ENCODE measurements at places on chromosomes 7 and 10.

DNA sequence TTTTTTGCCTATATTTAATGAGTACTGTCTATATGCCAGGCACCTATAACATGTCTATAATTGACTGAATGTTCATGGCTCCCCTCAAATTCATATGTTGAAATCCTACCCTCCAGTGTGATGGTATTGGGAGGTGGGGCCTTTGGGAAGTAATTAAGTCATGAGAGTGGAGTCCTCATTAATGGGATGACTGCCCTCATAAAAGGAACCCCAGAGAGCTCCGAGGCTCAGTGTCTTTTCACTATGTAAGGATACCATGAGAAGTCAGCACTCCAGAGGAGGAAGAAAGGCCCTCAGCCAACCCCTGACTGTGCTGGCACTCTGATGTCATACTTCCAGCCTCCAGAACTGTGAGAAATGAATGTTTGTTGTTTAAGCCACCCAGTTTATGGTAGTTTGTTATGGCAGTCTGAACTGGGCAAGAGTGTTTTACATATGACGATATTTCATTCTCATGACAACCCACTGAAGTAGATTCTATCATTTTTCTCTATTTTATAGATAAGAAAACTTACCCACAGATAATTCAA is 61.1 kb upstream of the PCGF5 start:
- no peak for ATAC-seq

DNA sequence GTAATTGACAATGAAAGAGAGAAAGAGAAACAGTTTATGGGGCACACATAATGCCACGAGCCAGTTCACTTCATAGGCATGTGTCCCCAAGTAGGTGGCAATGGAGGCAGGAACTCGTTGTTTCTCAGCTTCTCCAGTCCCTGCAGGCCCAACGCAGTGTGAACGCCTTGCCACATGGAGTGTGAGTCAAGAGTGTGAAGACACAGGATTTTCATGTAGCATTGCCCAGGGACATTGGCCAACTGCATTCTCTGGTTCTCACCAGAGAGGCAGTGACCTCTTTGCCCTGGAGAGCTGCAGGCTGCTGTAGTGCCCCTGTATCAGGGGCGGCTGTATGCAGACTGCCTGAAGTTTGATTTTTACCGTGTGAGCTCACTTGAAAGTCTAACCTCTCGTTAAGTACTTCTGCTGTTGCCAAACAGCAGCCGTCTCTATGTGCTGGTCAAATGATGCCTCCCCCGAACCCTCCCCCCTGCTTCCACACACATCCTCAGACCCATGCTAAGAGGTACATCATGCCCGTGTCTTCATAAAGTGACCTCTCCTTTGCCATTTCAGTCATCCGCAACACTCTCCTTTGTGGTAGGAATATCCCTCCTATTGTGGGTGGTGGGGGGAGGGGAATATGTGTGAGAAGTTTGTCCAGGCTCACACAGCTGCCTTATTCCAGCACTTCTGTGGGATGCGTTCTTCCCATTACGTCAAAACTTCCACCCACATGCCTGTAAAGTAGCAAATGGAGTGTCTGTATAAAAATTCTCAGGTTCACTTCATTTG is 12.7 kb downstream of the LRRC18 start:
- no peak for ATAC-seq

- no peak for ATAC-seq
Measured at GRCh38 chr10:69439350-69439739, 11.9 kb upstream of the TSPAN15 start.

DNA sequence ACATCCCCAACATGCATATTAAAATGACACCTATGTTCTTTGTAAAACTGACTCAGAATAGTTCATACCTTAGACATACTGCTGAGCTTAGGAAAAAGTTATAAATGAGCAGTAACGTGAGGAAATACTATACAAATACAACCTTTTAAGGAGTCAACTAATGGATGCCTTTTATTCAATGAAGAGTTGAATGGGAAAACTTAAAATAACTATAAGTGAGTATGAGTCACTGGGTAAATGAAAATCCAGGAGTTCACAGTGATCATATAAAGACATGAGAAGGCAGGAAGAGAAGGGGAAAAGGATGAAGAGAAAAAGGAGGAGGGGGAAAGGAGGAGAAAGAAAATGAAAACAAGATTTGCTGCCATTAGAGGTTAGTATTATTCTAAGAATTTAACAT is 157.8 kb upstream of the PCDH15 start:
- no peak for ATAC-seq

GRCh38 chr7:30594048-30594539 is 584 bp upstream of the GARS1 start:
- ATAC-seq: peak; percentile 5

- no peak for ATAC-seq
Measured at GRCh38 chr7:151968357-151968756, 12.1 kb downstream of the GALNTL5 start.

- ATAC-seq: no peak
Measured at GRCh38 chr7:35670856-35671569, 23.9 kb downstream of the HERPUD2 start.

- ATAC-seq: no peak
Measured at GRCh38 chr10:76977046-76977445, 660.6 kb downstream of the KCNMA1 start.

- ATAC-seq: no peak
Measured at GRCh38 chr10:66625709-66626590, 299.9 kb upstream of the LRRTM3 start.

DNA sequence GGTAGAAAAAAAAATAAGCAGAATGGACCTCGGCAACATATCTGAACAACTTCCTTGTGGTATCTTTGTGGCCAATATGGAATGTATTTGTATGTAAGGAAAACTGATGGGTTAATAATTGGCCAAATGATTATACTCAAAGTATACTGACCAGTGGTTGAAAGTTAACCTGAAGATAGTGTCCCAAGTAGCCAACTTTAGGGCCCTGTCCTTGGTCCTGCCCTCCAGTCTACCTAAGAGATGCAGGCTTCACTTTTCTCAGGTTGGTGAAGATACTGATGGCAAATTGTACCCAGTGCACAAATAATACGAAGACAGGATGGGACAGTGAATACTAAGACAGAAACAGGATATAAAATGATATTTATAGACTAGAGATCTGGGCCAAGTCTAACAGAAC is 109.2 kb downstream of the SORCS3 start:
- ATAC-seq: no peak

DNA sequence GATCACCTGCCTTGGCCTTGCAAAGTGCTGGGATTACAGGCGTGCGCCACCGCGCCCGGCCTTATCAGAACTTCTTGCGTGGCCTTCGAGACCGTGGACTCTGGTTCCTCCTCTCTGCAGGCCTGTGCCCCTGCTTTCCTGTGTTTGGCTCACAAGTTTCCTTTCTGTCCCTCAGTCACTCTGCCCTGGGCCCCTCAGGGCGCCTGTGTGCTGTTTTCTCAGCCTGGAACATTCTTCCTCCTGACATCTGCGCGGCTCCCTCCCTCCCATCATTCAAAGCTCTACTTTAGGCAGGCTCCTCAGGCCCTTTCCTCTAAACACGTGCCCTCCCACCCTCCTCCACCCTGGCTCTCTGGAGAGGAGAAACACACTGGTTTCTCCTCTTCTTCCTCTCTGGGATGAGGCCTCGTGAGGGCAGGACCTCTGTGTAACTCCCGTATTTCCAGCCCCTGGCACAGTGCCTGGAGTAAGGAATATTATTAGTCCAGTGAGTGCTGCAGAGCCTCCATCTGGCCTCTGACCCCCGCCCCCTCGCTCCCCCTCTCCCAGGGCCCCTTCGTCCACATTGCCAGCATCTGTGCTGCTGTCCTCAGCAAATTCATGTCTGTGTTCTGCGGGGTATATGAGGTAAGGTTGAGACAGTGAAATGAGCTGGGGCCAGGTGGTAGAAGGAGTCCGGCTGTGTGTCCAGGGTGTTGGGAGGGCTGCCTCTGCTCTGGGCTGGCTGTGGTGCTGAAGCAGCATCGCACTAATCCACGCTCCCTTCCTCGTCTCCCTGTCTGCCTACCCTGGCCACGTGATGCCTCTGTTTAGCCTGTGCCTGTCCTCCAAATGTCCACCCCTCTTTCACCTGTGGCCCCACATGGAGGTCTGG is 7.1 kb downstream of the CLCN1 start:
- ATAC-seq: peak; percentile 57

GRCh38 chr7:35336444-35336843 is 82.5 kb upstream of the TBX20 start:
- no peak for ATAC-seq

DNA sequence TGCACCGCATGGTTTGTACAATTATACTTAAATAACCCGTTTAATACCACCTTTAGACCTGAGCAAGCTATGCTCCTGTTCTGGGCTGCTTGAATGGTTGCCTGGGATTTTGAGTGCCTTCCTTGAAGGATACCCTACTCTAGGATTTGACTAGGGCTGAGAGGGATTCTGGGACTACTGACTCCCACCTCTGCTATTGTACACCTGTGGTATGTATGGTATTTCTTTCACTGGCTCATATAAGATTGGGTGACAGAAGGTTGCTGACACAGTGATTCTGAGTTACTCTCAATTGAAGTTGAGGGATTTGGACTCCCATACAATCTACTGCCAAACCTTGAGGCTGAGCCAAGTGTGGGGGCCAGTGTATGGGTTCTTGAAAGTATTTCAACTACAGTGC is 494.4 kb upstream of the SEMA3D start:
- ATAC-seq: no peak

GRCh38 chr10:131043039-131043691 is 268.4 kb downstream of the TCERG1L start:
- no peak for ATAC-seq

DNA sequence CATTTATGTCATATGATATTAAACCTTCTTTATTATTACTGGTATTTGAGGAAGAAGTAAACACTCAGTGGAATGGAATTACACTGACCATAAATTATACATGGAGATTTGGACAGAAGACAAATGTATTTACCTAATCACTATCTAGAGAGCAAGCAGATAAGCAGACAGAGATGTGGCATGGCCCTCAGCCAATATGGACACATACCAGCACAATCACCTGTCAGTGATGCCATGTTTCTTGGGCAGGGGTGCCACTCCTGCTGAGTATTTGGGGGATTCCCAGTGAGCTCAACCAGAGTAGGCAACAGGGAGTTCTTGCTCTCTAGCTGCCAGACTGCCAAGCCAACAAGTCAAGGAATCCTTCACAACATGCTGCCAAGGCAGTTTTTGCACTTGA is 866.3 kb upstream of the LRRN3 start:
- no peak for ATAC-seq

DNA sequence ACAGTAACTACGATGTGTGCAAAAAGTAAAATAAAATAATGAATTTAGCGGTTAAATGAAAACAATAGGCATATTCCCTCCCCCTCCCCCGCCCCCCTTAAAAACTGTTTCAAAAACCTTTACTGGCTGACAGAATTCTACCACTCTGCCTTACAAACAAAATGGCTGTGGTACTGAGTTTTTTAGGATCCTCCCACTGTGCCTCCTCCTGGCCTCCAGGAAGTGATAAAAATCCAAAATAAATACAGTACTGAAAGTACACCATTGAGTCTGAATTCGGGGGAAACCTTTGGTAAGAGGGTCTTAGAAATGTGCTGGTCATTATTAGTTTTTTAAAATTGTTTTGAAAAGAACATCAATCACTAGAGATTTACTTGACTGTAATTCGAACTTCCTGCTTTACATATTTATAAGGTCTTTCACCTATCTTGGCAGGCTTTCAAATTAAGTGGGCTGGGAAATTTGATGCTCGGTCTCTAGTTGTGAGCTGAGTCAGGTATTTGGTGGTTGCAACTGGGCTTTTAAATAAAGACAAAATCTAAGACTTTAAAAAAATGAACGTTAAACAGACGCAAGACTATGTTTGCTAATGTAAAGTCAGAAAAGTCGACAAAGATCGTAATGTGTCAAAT is 32.5 kb upstream of the EPC1 start:
- ATAC-seq: peak; percentile 46

- ATAC-seq: no peak
Measured at GRCh38 chr7:111727905-111728634, 165.8 kb upstream of the IMMP2L start.

DNA sequence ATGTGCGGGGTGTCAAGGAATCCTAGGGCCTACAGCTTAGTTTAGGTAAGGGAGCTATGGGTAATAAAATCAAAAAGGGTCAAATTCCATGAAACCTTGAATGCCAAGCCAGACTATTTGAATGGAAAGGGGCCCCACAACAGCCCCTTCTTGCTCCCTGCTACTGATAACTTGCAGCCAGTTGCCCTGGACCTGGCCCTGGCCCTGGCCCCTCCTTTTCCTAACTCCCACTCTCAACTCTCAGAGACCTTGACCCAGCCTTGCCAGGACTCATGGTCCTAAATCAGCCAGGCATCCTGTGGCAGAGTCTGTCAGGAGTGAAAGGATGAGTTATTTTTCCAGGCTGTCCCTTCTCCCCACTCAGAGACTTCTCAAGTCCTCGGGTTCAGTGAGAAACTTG is 5.9 kb downstream of the KCNIP2 start:
- ATAC-seq: no peak

DNA sequence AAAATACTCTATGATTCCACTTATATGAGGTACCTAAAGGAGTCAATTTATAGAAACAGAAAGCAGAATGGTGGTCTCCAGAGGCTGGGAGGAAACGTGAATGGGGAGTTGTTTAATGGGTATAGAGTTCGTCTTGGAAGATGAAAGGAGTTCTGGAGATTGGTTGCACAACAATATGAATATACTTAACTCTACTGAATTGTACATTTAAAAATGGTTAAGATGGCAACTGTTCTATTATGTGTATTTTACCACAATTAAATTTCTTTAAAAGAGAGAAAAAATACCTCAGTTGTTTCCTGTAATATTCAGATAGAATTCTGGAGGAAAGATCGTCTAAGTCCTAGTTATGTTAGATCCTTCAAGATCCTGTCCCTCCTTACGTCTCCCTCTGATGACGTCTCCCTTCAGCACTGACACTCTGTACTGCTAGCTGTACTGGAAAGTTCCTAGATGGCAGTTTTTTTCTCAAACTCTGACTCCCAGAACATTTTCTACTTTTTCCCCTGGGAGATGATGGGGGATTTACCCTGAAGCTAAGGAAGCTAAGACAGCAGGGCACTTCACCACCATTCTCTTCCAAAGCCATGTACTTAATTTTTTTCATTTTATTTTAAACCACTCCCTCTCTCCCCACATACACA is 53.2 kb upstream of the CAV2 start:
- no peak for ATAC-seq

All from motor neuron (in vitro differentiated cells).